ENCODE measurements at places on chromosomes 1 and 21. TPM values are rescaled to one million over a fixed set of nuclear protein-coding genes. Genes with fewer than 3 reads are reported as not detected.

NOTCH2 gene
- total RNA-seq: 143 TPM

IGSF9 gene
- total RNA-seq: not detected

DNA sequence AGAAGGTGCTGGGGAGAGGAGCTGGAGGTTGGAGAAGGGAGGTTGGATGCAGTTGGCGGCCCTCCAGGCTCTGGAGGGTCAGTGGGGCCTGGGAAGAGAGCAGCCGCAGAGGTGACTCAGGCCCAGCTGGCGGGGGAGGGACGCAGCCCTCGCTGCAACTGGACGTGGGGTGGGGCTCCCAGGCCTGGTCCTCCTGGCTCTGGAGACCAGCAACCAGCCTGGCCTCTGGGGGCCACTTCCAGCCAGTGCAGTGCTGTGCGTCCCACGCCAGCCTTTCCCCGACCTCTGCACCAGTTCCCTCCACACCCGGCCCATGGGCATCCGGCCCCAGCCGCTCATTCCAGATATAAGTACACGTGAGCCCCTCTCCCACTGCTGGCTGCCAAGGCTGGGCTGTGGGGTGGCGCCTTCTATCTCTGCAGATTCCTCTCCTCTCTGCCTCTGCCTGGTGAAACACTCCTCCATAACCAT lies 38.0 kb upstream of the COL18A1 start:
- DNase-seq: peak; percentile 91

CFAP74 gene
- not detected for total RNA-seq

TTC22 gene
- total RNA-seq: not detected

TAS1R1 gene
- total RNA-seq: not detected

LAD1 gene
- not detected for total RNA-seq

SELENBP1 gene
- 70.5 TPM for total RNA-seq

TMEM200B gene
- total RNA-seq: 9.5 TPM

GRCh38 chr1:210907251-210907805 lies 226.6 kb downstream of the KCNH1 start:
- no peak for DNase-seq

- DNase-seq: no peak
Observed at GRCh38 chr1:3289502-3289901, 165.0 kb upstream of the ARHGEF16 start.

Data from fibroblast of the aortic adventitia (primary cell).